ENCODE measurements at places on chromosomes 7 and 10. TPM values are rescaled to one million over a fixed set of nuclear protein-coding genes. Genes with fewer than 3 reads are reported as not detected.

FAM171A1 gene
- 21.0 TPM for total RNA-seq

FAM13C gene
- 0.16 TPM for total RNA-seq

ADARB2 gene
- total RNA-seq, result 0.18 TPM

COBL gene
- total RNA-seq, result 3.2 TPM

GALNT17 gene
- not detected for total RNA-seq

UCN3 gene
- not detected for total RNA-seq

PAX4 gene
- total RNA-seq, result not detected

FXYD4 gene
- not detected for total RNA-seq

PYROXD2 gene
- 4.4 TPM for total RNA-seq

SLC29A3 gene
- 27.0 TPM for total RNA-seq

OR2A7 gene
- total RNA-seq, result not detected

OR2A12 gene
- not detected for total RNA-seq

CPA4 gene
- total RNA-seq, result 6.3 TPM

MLXIPL gene
- 1.4 TPM for total RNA-seq

SDK1 gene
- total RNA-seq, result 0.50 TPM

PIK3CG gene
- not detected for total RNA-seq

TAS2R41 gene
- not detected for total RNA-seq

HMX2 gene
- total RNA-seq, result not detected

ZNF479 gene
- not detected for total RNA-seq

BUD23 gene
- total RNA-seq, result 134 TPM

CYP2E1 gene
- 0.11 TPM for total RNA-seq

CPA2 gene
- total RNA-seq, result 0.15 TPM

COL17A1 gene
- total RNA-seq, result 2.2 TPM

C10orf53 gene
- total RNA-seq, result not detected

PDE1C gene
- total RNA-seq, result 3.6 TPM

TACC2 gene
- total RNA-seq, result 92.6 TPM

GDI2 gene
- total RNA-seq, result 246 TPM

INSYN2A gene
- total RNA-seq, result 2.0 TPM

C10orf95 gene
- total RNA-seq, result 0.25 TPM

NUB1 gene
- total RNA-seq, result 43.6 TPM

WNT2 gene
- total RNA-seq, result not detected

NFKB2 gene
- 38.0 TPM for total RNA-seq

OR2A42 gene
- not detected for total RNA-seq
